Sciatic nerve (tissue), 2 donors: ENCODE measurements at places on chromosomes 4 and X.

DNA sequence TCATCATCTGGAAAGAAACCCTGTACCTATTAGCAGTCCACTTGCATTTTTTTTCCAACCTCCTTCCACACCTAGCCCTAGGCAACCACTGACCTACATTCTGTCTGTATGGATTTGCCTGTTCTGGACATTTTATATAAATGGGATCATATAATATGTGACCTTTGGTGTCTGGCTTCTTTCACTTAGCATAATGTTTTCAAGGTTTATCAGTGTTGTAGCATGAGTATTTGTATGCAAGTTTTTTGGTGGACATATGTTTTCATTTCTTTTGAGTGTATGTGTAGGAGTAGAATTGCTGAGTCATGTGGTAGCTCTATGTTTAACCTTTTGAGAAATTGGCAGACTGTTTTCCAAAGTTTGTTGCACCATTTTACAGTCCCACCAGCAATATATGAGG lies 198.6 kb downstream of the CEP135 start:
- DNase-seq: no peak

DNA sequence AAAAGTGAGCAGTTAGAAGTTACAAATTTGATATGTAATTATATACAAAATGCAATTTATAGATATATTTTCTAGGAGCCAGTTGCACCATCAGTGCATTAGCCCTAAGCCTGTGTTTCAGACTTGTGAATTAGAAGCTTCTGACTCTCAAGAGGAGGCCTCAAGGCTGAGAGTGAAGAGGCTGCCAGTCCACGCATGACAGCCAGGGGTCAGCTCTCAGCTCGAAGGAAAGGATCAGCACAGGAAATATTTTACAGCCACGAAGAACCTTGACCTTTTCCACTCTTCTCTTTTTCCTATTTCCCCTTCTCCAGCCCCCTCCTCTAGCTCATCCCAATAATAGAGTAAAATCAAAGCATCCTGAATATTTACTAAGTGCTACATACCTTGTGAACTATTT lies 642.4 kb downstream of the TRIML1 start:
- no peak for DNase-seq

GRCh38 chr4:85760511-85760910 lies 285.6 kb downstream of the ARHGAP24 start:
- DNase-seq: no peak

- DNase-seq: no peak
Observed at GRCh38 chr4:41205854-41206460, 8.4 kb downstream of the APBB2 start.

GRCh38 chr4:104815665-104816064 lies 321.0 kb upstream of the CXXC4 start:
- no peak for DNase-seq

GRCh38 chr4:164526933-164527583 lies 226.9 kb upstream of the SMIM31 start:
- no peak for DNase-seq

DNA sequence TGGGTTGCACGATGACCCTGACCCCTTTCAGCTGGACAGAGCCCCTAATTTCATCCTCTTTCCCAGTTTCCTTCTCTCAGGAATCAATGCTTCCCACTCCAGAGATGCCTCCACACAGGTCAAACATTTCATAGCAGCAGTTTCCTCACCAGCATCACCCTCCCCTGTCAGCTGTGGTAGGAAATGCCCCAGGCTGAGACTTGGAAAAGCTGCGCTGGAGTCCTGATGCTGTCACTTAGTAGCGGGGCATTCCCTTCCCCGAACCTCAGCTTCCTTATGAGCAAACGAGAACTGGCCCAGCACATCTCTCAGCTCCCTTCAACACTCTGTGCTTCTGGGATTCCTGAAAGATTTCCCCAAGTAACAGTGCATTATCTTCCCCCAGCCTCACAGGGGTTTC lies 2.7 kb downstream of the GJB1 start:
- DNase-seq: no peak

GRCh38 chr4:79980448-79980847 lies 92.6 kb downstream of the ANTXR2 start:
- no peak for DNase-seq

GRCh38 chr4:143178923-143179322 lies 5.8 kb upstream of the USP38 start:
- DNase-seq: no peak

- DNase-seq: no peak
Observed at GRCh38 chr4:140251571-140251970, 97.6 kb upstream of the MAML3 start.

- DNase-seq: no peak
Observed at GRCh38 chr4:80927420-80927819, 103.1 kb upstream of the BMP3 start.

DNA sequence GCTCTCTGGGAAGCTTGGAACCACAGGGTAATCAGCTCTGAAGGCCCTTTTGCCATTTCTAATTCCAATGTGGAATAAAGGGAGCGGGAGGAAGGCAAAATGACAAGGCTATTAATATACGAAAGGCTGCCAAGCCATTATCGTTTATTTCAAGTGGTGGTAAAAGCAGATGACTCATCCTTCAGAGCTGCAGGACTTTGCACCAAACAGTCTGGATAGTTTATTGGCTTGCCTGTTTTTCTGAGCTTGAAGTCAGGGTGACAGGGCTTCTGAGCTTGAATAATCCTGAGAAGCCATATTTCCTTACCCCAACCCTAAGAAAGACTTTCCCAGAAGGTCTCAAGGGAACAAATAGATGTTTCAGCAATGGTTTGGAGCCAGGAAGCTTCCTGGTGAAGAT lies 7.7 kb upstream of the GABRE start:
- no peak for DNase-seq

GRCh38 chr4:15989424-15989823 lies 26.4 kb upstream of the FGFBP2 start:
- DNase-seq: no peak

GRCh38 chr4:38383646-38384121 lies 280.3 kb upstream of the KLF3 start:
- no peak for DNase-seq

GRCh38 chrX:136271300-136271699 lies 20.1 kb upstream of the MAP7D3 start:
- DNase-seq: no peak

DNA sequence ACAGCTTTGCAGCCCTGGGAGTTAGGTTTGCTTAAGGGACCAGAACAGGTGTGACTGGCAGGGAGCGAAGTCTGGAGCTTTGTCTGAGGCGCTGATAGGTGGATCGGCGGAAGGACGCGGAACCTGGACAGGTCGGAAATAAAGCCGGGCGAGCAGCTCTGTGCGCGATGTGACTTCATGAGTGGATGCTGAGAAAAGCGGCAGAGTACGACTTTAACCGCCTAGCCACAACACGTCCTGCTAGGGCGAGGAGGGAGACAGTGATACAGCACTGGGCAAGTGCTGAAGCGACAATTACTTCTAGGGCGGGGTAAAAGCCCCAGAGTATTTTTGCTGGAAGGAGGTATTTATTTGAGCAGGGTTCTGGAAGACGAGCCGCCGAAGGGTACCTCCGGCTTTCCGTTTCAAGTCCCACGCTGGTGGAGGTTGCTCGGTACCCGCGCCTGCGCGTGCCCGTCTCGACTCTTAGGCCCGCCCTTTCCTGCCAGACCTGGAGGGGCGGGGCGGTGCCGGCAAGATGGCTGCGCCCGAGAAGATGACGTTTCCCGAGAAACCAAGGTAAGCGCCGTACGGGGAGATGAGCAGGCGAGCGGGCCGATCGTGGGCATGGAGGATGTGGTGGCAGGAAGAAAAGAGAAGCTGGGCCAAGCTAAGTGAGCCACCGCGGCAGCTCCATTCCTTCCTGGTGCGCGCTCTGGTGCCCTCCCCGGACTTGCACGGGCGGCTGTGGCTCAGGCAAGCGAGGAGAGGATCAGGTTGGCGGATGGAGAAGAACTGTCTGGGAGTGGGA lies at the start of gene ZRSR2:
Gene ZRSR2 (plus strand): TSS at position 506 of the 790 bp plus-strand sequence. CDS start 12 bp downstream, at position 518.
- peak; percentile 90 for DNase-seq

DNA sequence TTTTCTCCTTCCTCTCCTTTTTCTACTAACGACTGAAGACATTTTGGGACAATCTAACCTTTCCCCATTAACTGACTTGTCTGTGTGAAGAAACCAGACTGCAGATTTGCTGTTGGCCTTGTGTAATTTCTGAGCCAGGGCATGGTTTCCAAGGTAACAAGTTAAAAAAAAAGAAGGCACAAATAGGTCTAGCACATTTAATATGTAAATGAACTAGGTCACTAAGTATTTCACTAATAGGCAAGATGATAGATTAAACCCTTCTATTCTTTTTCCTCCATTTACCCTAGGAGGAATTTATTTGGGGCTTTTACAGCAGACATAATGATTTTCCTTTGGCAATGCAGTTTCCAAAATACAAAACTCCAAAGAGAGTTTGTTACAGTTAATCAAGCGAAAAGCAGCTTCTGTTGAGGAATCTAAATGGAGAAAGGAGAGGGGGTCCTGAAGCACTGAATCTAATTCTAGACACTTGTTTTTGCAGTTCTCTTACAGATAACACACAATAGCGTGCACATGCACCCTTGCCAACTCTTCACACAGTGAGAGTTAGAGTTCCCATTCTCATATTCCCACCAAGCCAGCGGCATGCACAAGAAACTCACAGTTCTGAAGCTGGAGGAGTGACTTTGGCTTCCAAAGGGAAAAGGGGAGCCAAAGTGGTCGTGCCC lies 72.0 kb downstream of the TSPAN5 start:
- DNase-seq: no peak

DNA sequence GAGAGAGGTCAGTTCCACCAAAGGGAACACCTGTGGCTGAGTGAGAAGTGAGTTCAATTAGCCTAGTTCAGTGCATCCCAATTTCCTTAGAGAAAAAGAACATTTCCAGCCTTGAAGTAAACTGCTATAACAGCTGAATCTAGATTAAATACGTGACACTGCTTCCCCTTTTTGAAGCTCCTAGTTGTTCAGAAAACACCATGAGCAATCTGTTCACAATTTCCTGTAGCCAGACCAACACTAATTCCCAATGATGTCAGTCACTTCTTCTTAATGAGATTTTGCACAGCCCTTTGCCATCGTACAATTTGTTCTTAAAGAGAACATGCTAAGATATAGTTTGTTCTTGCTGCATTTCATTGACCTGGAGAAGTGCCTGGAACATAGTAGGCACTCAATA lies 144.6 kb upstream of the EDNRA start:
- DNase-seq: no peak

DNA sequence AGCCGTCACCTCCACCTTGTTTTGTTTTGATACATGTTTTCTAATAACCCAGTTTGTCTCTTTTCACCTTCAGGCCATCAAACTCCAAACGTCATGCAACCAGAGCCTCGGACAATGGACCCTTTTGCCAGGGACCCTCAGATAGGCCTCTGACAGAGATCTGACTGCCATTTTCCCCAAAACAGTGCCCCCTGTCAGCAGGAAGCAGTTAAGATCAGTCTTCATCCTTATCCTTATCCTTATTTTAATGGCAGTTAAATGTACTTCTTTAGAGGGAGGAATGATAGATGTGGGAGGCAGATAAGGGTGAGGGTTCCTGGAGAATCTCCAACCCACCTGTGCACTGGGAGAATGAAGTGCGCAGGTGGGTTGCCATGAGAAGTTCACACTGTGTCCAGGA lies 135.7 kb downstream of the ANAPC10 start:
- no peak for DNase-seq

GRCh38 chrX:107871136-107871535 lies 45.5 kb downstream of the MID2 start:
- DNase-seq: no peak

DNA sequence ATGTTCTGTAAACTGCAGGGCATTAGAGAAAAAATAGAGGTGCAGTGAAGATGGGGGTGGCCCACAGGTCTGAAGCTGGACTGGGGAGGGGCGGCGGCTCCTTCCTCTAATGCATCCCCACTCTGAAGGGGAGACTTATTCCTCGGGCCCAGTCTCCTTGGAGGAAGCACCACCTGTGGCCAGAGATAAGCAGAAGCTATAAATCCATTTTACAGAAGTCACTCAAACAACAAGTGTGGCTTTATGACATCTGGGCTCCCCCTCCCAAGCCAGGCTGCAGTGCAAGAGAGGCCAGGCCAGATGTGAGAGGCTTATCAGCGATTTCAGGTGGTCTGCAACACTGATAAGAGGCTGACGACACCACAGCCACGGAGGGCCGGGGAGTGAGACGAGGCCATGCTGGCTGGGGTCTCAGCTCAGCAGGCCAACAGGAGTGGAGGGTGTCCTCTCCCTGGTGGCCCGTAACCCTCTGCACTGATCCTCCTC lies 15.8 kb downstream of the CYTL1 start:
- DNase-seq: no peak

- no peak for DNase-seq
Observed at GRCh38 chrX:108186811-108187210, 95.2 kb downstream of the ATG4A start.

DNA sequence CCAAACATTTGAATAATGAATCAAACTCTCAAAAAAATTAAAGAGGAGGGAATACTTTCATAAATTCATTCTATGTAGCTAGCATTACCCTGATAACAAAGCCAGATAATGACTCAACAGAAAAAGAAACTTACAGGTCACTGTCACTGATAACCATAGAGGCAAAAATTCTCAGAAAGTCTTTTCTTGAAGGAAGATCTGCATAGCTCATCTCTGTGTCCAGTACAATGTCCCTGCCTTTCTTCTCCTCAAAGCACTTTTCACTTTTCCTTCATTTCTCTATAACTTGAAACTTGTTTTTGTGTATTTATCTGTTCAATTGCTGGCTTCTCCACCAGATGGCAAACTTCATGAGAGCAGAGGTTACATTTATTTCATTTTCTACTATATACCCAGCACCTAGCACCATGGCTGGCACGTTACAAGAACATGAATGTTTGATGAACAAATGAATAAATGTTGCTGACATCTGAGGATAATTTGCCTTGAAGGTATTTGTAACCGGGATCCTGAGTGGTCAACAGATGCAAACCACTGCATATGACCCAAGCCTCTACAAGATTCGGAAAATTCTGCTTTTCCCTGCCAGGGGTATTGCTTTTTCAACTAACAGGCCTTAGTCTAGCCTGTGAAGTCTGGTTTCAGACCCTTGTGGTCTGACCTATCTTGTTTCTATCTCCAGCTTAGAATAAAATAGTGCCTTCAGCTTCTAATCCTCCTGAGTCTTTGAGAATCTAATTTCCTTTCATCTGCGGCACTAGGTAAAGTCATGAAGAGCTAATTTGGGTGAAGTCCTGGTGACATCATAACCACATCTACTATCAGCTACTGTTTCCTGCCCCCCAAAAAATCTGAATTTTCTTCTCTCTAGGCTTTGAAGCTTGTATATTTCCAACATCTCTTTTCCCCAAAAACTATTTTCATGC lies 52.5 kb upstream of the ANTXR2 start:
- DNase-seq: no peak

- no peak for DNase-seq
Observed at GRCh38 chr4:181503687-181504390, 739.4 kb upstream of the TENM3 start.

- no peak for DNase-seq
Observed at GRCh38 chr4:31737419-31737818, 1017.2 kb downstream of the PCDH7 start.
